Activated naive CD4-positive, alpha-beta T cell treated with anti-CD3 and anti-CD28 coated beads, Interleukin-2, amount 50 U/mL, for 72 hours (primary cell): ENCODE measurements at places on chromosomes 5 and 9. TPM values are rescaled to one million over a fixed set of nuclear protein-coding genes. Genes with fewer than 3 reads are reported as not detected.

GOLGA2 gene
- 54.3 TPM for total RNA-seq

QRFP gene
- total RNA-seq = not detected

SLC9A3 gene
- total RNA-seq = 1.6 TPM

SLC22A4 gene
- 1.9 TPM for total RNA-seq

GLRA1 gene
- not detected for total RNA-seq

TMEFF1 gene
- total RNA-seq = 0.89 TPM

SLC6A18 gene
- not detected for total RNA-seq

DEPDC1B gene
- total RNA-seq = 40.8 TPM

SV2C gene
- not detected for total RNA-seq

ARSB gene
- total RNA-seq = 5.0 TPM

TMEM174 gene
- not detected for total RNA-seq

SKIC3 gene
- 70.7 TPM for total RNA-seq

C9 gene
- not detected for total RNA-seq

TMC1 gene
- total RNA-seq = not detected

MEF2C gene
- 0.09 TPM for total RNA-seq

TNC gene
- total RNA-seq = not detected

PHF19 gene
- total RNA-seq = 312 TPM

CER1 gene
- total RNA-seq = not detected

DCAF12 gene
- 42.4 TPM for total RNA-seq

PCDHB4 gene
- not detected for total RNA-seq

CLPTM1L gene
- total RNA-seq = 67.9 TPM

FRRS1L gene
- not detected for total RNA-seq

PCDHB15 gene
- total RNA-seq = not detected

PCDHGC3 gene
- not detected for total RNA-seq

CDO1 gene
- total RNA-seq = not detected

NPDC1 gene
- total RNA-seq = 34.2 TPM

TSSK1B gene
- not detected for total RNA-seq

MARCOL gene
- total RNA-seq = not detected

ADAMTS12 gene
- not detected for total RNA-seq

WDR38 gene
- total RNA-seq = not detected

VCAN gene
- total RNA-seq = 0.04 TPM

SPINK13 gene
- not detected for total RNA-seq

MAML1 gene
- total RNA-seq = 25.3 TPM

LIFR gene
- 0.25 TPM for total RNA-seq

CCDC192 gene
- not detected for total RNA-seq

GRIA1 gene
- total RNA-seq = not detected

DMRT3 gene
- not detected for total RNA-seq
